ENCODE measurements at places on chromosomes 13 and 19.

- H3K36me3 ChIP-seq, result no peaks in the 10 kb centered on the region
- no peaks in the 10 kb centered on the region for H3K27me3 ChIP-seq
- H3K27ac ChIP-seq, result no peak overlapping the region
- DNase-seq, result no peak
- no peaks in the 10 kb centered on the region for H3K4me1 ChIP-seq
Measured at GRCh38 chr13:53807251-53807834, 778.7 kb downstream of the OLFM4 start.

DNA sequence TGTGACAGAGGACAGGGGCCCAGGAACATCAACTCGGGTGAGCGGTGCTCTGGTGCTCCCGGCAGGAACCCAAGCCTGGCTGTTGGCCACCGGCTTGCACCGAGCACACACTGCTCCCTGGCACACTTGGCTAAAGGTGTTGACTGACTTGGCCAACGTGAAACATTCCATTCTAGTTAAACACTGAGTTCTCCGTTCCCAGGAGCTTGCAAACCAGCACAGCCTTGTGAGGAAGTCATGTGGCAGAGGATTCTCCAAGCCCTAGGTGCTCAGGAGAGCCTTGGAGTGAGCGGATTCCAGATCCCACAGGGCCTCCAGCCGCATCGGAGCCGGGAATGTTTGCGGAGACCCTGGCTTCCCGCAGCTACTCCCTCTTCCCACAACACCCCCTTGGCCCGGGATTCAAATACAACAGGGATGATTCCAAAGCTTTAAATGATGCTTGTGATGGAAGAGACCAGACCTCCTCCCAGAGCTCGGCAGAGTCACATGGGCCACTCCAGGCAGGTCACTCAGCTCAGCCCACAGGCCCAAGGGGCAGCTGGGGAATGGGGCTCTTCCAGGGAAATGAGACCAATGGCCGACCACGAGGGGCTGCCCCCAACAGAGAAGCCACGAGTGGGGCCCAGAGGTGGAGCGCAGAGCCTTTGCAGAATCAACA is 2.9 kb downstream of the C13orf46 start:
- H3K36me3 ChIP-seq, result peaks cover 33% of the 10 kb centered on the region
- H3K4me3 ChIP-seq, result no peak overlapping the region
- H3K27ac ChIP-seq, result no peak overlapping the region
- DNase-seq, result no peak
- H3K27me3 ChIP-seq, result no peaks in the 10 kb centered on the region

DNA sequence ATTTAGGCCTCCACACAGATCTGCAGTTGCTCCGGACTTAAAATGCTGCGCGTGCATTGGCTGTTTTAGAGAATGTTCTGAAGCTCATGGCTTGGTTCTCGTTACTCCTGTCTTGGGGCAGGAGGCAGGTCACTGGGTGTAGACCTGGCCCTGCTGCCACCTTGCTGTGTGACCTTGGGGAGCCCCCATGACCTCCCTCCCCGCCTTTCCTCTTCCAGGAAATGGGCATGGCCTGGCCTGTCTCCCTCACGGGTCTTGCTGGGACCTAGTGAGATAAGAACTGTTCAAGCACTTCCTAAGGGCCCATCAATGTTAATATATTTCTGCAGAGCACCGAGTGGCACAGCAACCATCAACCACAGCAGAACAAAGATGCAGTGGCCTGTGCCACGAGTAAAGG is 49.4 kb downstream of the KLF2 start:
- no peak for DNase-seq
- H3K4me1 ChIP-seq, result peaks cover 57% of the 10 kb centered on the region
- H3K4me3 ChIP-seq, result no peak overlapping the region
- no peaks in the 10 kb centered on the region for H3K27me3 ChIP-seq
- H3K27ac ChIP-seq, result peak overlapping the region; percentile 89
- peaks cover 28% of the 10 kb centered on the region for H3K36me3 ChIP-seq

DNA sequence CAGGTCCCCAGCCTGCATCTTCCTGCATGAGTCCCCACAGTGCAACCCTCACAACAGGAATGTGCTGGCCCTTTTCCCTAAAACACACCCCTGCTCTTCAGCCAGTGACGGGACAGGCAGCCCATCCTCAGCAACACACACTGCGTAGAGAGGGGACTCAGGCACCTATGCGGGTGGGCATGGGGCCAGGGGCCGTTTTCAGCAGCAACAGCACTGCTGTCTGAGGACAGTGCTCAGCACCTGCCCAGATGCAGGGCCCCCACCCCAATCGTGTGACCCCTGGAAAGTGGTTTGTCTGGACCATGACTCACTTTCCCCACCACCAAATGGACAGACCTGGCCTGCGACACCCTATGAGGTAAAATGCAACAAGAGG is 28.0 kb upstream of the ISYNA1 start:
- peaks cover 12% of the 10 kb centered on the region for H3K4me1 ChIP-seq
- H3K27ac ChIP-seq, result no peak overlapping the region
- H3K27me3 ChIP-seq, result no peaks in the 10 kb centered on the region

DNA sequence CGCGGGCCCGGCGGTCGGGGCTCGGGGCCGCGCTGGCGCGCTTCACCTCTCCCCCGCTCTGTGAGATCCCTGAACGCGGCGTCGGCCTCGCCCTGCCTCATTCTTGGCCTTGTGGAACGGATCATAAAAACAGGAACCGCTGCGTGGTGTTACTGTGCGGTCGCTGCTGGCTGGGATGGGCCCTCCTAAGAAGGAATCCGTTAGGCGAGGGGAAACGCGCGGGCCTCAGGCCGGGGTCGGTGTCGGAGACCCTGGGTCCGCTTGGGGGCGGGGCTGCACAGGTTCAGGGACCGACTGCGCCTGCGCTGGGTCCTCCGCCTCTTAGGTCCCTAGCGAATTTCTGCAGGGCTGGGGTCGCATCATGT is 381 bp downstream of the CKAP2 start:
- no peaks in the 10 kb centered on the region for H3K27me3 ChIP-seq
- H3K27ac ChIP-seq, result peak overlapping the region; percentile 84
- H3K36me3 ChIP-seq, result peaks cover 46% of the 10 kb centered on the region
- H3K4me1 ChIP-seq, result peaks cover 32% of the 10 kb centered on the region
- DNase-seq, result peak; percentile 73

DNA sequence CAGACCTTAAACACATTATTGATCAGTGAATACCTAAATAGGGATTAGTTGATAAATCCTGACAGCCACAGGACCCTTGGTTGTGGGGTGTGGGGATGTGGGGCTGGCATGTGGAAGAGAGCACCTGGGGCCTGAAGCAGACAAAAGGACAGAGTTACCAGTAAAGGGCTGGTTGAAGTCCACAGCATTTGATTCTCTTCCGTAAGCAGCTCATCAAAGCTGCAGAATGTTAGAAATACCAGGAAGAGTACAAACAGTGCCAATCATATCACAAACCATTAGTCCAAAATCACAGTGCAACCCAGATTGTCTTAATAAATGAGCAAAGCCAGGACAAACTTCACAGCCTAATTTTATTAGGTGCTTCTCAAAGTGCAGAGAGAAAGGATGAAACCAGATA is 92.5 kb upstream of the KL start:
- no peaks in the 10 kb centered on the region for H3K4me1 ChIP-seq
- no peaks in the 10 kb centered on the region for H3K27me3 ChIP-seq
- no peak overlapping the region for H3K4me3 ChIP-seq
- H3K36me3 ChIP-seq, result no peaks in the 10 kb centered on the region

GRCh38 chr13:84191139-84191538 is 308.9 kb upstream of the SLITRK1 start:
- H3K4me3 ChIP-seq, result no peak overlapping the region
- DNase-seq, result no peak
- no peaks in the 10 kb centered on the region for H3K4me1 ChIP-seq
- no peaks in the 10 kb centered on the region for H3K27me3 ChIP-seq
- H3K36me3 ChIP-seq, result no peaks in the 10 kb centered on the region
- no peak overlapping the region for H3K27ac ChIP-seq

DNA sequence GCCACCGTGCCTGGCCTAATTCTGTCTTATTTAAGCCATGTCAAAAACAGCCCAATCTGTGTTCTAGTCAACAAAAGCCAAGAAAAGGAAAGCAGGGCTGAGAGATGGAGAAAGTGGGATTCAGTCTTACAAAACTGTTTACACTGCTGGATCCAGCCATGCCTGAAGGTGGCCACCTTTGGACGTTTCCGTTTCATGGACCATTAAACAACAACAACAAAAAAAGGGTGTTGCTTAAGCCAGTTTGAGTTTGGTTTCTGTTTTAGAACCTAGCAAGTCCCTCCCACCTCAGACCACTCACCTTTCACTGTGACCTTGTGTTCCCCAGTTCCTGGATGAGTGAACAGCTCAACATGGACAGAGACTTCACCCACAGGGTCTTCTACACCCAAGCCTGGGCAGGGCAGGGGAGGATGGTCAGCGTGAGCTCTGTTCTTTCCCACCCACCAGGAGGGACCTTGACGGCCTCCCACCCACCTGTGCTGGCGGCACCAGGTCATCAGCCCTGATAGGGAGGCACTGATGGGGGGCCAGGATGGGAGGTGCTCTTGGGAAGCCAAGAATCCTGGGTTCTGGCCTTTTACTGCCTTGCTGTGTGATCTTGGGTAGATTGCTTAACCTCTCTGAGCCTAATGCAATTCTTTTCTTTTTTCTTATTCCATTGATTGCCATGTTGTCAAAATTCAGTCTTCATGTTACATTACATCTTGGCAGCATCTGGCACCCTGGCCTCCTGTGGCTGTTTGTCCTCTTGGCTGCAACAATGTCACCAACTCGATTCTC is 56.2 kb downstream of the COLGALT1 start:
- H3K4me1 ChIP-seq, result no peaks in the 10 kb centered on the region
- DNase-seq, result no peak
- no peaks in the 10 kb centered on the region for H3K27me3 ChIP-seq
- H3K4me3 ChIP-seq, result no peak overlapping the region
- no peaks in the 10 kb centered on the region for H3K36me3 ChIP-seq

DNA sequence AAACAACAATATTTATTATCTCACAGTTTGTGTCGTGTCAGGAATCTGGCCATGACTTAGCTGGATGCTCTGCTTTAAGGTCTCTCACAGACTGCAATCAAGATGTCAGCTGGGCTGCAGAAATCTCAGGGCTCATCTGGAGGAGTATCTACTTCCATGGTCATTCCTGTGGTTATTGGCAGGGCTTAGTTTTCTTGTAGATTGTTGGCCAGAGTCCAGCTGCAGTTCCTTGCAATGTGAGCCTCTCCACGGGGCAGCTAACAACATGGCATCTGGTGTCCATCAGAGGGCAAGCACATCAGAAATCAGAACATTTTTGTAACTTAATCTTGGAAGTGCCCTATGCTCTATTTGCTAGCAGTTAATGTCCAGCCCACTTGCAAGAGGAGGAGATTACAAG is 45.7 kb upstream of the TDRD3 start:
- H3K27ac ChIP-seq, result no peak overlapping the region
- no peaks in the 10 kb centered on the region for H3K27me3 ChIP-seq
- DNase-seq, result no peak
- H3K36me3 ChIP-seq, result no peaks in the 10 kb centered on the region
- no peaks in the 10 kb centered on the region for H3K4me1 ChIP-seq

GRCh38 chr13:94947965-94948371 is 235.6 kb upstream of the SOX21 start:
- H3K36me3 ChIP-seq, result no peaks in the 10 kb centered on the region
- H3K27ac ChIP-seq, result no peak overlapping the region
- peaks cover 6% of the 10 kb centered on the region for H3K4me1 ChIP-seq

GRCh38 chr13:113856716-113857065 is 7.2 kb downstream of the GAS6 start:
- H3K27me3 ChIP-seq, result no peaks in the 10 kb centered on the region
- H3K36me3 ChIP-seq, result peaks cover 7% of the 10 kb centered on the region
- no peak for DNase-seq
- no peak overlapping the region for H3K27ac ChIP-seq
- no peak overlapping the region for H3K4me3 ChIP-seq

DNA sequence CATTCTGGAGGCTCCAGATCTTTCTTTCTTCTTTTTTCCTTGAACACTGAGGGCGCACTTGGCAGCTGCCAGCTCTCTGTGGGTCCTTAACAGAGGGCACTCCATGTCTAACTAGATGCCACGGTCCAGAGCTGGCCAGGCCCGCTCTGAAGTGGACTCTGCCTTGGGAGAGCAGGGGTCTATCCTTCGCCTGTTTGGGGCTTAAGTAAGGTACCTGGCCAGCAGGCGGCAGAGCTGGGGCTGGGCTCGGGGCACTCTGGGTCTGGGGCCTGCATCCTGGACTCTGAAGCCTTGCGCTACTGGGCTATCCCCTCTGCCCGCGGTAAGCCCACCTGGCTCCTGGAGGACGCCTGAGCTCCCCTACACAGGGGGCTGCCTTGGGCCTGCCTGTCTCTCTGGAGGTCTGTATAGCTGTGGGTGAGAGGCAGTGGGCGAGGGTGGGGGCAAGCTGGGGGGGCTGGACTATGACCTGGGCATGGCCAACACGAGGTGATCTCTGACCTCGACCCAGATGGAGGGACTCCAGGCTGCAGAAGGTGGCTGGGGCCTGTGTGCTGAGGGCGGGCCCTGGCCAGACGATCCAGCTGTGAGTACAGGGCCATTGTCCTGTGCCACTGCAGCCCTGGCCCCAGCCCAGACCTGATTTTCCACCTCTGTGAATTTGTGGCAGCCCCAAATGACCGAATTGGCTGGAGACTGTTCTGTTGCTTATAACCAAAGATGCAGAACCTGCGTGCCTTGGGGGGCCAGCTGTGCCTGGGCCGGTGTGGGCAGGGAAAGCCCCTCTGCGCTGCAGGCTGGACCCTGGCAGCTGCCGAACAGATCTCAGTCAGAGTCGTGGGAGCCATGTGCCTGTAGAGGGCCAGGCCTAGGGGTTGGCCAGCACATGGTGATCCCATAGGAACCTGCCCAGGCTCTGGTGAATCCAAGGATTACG is 26.5 kb downstream of the CEBPG start:
- no peak overlapping the region for H3K4me3 ChIP-seq
- H3K36me3 ChIP-seq, result peaks cover 30% of the 10 kb centered on the region
- H3K4me1 ChIP-seq, result peaks cover 62% of the 10 kb centered on the region
- no peaks in the 10 kb centered on the region for H3K27me3 ChIP-seq
- no peak for DNase-seq
- H3K27ac ChIP-seq, result no peak overlapping the region

DNA sequence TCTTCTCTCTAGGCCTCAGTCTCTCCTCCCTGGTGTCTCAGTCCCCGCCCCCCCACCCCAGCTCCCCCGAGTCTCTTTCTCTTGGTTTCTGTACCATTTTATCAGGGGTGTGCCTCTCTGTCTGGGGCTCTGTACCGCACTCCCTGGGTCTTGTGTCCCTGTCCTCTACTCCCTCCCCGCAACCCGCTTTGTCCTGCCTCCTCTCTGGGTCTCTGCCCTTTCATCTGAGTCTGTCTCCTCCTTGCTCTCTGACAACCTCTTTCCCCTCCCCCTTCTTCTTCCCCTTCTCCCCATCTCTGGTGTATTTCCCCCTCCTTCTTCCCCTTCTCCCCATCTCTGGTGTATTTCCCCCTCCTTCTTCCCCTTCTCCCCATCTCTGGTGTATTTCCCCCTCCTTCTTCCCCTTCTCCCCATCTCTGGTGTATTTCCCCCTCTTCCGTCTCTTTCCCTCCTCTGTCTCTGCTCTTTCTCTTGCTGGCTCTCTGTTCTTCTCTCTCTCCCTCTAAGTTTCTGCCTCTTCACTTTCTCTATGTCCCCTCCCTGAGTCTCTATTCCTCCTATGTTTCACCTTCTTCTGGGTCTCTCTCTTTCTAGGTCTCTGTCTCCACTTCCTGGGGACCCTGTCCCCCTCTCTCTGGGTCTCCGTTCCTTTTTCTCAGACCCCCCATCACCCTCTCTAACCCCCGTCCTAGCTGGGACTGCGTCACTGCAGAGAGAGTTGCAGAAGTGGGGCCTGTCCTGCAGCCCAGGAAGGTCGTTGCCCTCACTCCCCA is 2.2 kb upstream of the KCNC3 start:
- peaks cover 4% of the 10 kb centered on the region for H3K4me1 ChIP-seq
- no peaks in the 10 kb centered on the region for H3K36me3 ChIP-seq
- no peak overlapping the region for H3K4me3 ChIP-seq

Data from SJSA1 (cell line).